Activated T-cell treated with anti-CD3 and anti-CD28 coated beads, Interleukin-2, amount 50 U/mL, for 4 hours (primary cell): ENCODE measurements at places on chromosomes 3 and 15. TPM values are rescaled to one million over a fixed set of nuclear protein-coding genes. Genes with fewer than 3 reads are reported as not detected.

Gene EXD1
- total RNA-seq = not detected

GRCh38 chr15:34799149-34800101, 4.1 kb upstream of the ACTC1 start:
- no peak for DNase-seq

Gene GOLGA8K
- not detected for total RNA-seq

Gene CLDN1
- total RNA-seq = 0.43 TPM

- DNase-seq = no peak
Measured at GRCh38 chr15:26261413-26261812, 398.3 kb upstream of the ATP10A start.

DNA sequence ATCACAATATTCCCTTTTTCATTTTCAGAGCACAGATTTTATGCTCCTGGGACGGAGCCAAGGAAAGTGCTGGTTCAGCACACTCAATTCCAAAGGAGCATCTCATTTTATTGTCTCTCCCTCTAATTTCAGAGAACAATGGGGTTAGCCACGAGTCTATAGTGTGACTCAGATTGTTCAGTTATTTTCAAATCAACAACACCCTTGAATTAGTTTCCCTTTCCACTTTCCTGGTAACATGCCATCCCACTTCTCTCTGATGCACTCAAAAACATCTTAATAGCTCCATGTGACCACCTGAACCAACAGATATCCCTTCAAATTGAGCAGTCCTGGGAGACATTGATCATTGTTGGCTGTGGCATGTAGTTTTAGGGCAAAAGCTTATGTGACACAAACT, 389.7 kb upstream of the MDFIC2 start:
- no peak for DNase-seq

Gene ESYT3
- total RNA-seq = 0.19 TPM

- DNase-seq = no peak
Measured at GRCh38 chr3:60935709-60936108, 315.5 kb downstream of the FHIT start.
